ENCODE measurements at places on chromosomes 1 and 21.

DNA sequence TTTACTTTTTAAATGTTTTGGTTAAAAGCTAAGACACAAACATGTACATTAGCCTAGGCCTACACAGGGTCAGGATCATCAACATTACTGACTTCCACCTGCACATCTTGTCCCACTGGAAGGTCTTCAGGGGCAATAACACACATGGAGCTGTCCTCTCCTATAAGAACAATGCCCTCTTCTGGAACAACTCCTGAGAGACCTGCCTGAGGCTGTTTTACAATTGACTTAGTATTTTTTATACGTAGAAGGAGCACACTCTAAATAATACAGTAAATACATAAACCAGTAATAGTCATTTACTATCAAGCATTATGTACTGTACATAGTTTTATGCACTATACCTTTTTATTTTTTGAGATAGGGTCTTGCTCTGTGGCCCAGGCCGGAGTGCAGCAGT lies 14.1 kb upstream of the MOB3C start:
- DNase-seq, result no peak

DNA sequence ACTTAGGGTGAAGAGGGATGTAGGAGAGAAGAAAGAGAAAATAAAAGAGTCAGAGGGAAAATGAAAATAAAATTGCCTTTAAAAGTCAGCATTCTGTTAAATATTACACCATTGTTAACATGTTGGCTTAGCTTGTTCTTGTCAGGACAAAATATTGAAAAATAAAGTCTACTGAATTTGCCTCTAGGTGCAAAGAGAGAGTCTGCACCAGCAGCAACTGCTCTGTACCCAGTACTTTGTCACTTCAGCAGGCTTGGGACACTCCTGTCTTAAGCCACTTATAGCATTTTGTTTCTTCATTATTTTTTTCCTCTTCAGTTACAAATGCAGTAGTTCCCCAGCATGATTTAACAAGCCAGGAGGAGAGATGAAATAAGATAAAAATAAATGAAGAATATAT lies 11.0 kb upstream of the USH2A start:
- no peak for DNase-seq

- DNase-seq, result no peak
Measured at GRCh38 chr1:117780687-117781475, 148.5 kb downstream of the GDAP2 start.

GRCh38 chr1:43783671-43784205 lies 76.4 kb downstream of the ST3GAL3 start:
- no peak for DNase-seq

DNA sequence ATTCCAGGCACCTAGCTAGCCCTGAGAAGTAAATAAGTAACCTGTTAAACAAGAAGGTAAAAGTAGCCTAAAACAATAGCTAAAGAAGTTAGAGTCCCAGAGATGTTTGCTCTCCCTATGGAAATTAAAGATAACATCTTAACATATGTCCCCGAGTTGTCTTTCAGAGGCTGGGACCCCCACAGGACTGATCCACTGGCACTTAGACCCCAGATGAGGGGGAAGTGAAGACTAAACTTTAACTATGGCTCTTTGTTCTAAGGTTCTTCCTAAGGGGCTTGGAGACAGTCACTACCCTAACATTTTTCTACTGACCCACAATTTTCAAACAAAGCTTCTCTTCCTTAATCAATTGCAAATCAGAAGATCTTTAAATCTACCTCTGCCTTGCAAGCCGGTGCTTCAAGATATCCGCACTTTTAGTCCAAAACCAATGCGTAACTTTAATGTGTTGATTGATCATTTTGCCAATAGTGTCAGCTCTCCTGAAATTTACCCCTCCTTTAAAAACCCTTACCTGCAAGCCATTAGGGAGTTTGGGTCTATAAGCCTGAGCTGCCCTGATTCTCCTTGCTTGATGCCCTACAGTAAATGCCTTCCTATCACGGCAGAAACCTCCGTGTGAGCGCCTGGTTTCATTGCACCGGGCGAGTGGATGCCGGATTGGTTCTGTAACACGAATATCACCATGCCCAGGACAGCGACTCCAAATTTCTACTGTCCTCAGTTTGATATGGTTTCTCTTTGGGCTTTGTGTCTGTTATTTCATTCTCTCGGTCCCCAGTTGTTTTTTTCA lies 404.4 kb downstream of the SIPA1L2 start:
- DNase-seq, result no peak

DNA sequence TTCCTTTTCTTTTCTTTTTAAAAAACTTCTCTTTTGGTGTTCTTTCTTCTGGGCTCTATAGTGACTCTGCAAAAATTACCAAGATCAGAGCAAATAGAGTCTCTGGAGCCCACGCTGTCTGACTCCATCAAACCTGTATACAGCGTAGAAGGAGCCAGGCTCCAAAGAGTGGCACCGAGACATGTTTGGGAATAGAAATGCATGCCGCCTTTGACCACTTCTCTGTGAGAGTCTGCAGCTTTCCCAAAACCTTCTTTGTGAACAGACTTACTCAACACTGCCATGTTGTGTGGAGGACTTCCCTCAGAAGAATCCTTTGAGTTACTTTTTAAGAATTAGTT lies 55.3 kb downstream of the GORAB start:
- no peak for DNase-seq

GRCh38 chr1:23422941-23423340 lies 1.6 kb downstream of the TCEA3 start:
- no peak for DNase-seq

DNA sequence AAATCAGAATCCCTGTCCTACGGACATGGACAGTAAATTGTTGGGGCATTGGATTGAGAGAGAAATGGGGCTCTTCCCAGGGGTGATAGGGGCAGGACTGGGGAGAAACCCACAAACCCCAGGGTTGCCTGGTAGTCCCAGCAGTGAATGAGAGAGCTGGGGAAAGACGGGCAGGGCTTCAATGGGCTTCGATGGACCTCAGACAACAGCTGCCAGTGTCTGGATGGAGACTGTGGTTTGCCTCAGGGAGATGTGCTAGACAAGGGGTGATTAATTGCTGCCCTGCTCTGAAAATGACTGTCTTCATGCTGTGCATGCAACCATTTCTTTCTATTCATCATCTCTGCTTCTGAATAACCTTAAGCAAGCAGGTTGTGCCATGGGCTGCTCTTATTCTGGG lies 7.4 kb downstream of the GPR25 start:
- DNase-seq, result no peak

DNA sequence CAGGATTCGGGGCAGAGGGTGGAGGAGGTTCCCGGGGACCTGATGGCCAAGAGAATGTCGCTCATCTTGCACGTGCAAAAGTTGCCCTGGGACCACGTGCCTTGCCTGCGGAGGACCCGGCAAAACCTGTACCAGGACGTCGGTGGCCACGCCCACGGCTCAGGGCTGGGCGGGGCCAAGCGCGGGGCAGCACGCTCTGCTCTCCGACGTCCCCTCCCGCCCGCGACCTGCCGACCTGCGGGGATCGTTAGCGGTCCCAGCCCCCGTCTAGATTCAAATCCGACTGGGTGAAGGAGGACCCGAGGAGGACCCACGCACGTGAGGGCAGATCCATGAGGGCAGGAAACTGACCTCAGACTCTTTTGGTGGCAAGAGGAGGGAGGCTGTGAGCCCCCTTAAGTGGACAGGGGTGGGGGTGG lies at the start of gene C1orf167:
Gene C1orf167 (plus strand): TSS at position 206 of the 419 bp plus-strand sequence. CDS start 2,208 bp downstream, outside the sequence.
- no peak for DNase-seq

DNA sequence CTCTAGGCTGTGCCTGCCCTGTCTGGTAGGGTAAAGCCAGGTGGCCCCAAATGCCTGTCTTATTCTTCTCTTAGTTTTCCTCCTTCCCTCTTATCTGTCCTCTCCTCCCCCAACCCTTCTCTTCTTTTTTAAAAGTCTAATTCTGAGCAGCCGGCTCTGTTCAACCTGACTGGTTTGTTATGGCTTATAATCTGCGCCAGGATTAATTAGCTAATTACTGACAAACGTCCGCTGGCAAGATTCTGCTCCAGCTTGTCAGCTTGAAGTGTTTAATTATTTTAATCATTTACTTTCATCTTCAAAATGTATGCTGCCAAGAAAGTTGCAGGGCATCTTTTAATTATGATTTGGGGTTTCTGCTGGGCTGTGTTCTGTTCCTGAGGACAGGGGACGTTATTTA lies 27.2 kb upstream of the PSMB2 start:
- no peak for DNase-seq

GRCh38 chr1:116256875-116257274 lies 116.2 kb upstream of the ATP1A1 start:
- DNase-seq, result no peak

DNA sequence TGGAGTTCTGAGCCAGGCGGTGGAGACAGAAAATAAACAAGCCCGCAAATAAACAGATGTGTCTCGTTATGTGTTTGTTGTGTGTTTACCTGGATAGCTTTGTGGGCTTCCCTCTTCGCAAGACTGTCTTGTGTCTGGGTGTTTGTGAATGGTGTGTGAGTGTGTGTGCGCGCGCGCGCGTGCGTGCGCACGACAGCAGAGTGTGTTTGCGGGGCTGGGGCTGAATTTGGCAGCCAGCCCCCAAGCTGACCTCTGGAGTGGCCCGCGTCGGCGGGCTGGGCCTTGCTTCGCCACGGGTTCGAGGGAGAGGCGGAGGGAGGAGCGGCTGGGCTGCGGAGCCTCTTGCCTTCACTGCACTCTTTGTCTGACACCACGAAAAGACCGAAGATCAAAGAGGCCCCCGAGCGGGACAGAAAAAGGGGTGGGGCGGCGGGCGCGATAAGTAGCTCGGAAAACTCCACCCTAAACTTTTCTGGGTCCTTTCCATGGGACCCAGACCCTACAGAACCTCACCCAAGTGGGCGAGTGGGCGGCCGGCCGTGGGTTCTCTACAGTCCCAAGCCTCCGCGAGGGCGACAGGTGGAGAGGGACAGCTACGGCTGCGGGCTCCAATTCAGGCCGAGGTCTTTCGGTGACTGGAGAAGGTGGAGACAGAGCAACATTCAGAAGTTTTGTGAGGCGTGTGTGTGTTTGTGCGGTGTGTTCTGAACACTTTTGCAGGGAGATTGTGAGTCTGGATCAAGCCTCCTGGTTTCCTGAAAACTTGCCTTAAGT lies 14.5 kb downstream of the PAX7 start:
- DNase-seq, result no peak

DNA sequence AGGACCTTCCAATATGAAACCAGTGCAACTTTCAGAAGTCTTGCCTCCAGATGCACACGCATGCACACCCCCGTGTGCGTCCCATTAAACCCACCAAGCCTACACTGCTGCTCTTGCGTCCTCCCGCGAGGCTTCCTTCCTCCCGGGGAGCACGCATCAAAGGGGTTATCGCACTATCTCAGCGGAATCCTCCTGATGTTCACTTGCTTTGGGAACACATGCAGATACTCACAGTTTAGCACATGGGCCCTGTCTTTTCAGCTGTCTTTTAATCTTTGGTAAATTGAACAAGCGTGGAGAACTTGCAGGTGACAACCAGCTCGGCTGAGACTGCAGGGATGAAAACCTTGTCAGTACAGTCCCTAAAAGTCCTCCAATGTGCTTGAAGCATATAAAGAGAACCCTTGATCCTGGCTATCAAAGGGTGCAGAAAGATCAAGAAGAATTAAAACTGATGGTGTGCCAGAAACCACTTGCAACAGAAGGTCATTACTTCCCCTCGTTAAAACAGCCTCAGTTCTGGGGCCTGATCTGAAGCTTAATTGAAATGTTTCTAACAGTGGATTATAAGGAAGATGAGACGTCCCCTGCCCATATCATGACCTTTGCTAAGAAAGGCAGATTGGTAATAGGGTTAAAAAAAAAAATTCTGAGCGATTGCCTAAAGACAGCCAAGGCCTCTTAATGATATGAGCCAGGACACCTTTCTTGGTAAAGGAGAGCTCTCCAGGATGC lies 149.4 kb upstream of the LMO4 start:
- no peak for DNase-seq

- no peak for DNase-seq
Measured at GRCh38 chr1:203057911-203058675, 27.7 kb downstream of the MYOG start.

DNA sequence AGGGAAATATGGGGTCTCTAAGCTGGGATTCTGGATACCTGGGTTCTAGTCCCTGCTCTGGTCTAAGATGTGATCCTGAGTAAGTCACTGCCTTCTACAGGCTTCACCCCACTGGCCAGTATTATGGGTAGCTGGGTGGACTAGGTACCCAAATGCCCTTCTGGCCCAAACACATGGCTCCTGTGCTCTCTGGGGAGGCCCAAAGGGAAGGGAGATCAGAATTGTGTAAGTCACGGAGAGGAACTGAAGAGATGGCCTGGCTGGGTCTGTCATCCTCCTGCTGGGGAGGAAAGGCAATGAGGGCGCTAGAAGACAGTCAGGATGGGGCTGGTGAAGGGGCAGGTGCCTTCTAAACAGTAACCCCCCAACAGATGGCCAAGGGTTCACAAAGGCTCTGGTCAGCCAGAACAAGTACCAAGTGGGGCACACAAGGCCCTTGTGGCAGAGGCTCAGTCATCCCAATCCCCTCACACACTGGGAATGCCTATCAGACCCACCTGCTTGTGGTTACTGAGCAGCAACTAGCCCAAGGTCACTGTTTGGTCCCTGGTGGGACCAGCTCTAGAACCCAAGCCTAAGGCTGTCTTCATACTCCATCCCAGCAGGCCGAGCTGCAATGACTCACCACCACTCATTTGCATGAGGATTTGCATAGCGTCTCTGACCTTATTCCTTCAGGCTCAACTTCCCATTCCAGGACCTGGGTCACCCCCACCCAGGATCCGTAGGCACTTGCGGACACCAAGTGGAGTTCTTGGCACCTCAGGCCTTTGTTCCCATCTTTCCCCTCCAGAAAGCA lies 9.2 kb downstream of the MEF2D start:
- DNase-seq, result no peak

All from mesenteric fat pad (tissue), 1 donor.